ENCODE measurements at places on chromosomes 1 and 21.

GRCh38 chr1:119590393-119590792 is 57.7 kb downstream of the ZNF697 start:
- DNase-seq, result no peak

DNA sequence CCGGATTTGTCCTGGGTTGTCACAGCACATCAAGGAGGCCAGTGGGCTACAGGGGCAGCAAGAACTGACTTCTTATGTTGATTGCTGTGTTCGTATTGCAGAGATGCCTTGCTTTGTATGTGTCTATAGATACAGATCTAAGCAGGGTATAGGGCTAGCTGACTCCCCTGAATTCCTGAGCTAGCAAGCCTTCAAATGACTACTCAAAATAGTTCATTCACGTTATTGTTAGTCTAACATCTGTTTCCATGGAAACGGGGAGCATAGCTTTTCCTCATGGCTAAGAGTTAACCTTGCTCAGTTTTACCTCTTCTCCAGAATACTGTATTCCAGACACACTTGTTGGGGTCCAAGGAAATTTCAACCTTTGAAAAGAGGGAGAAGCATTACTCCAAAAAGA is 24.1 kb downstream of the TRIM45 start:
- peak; percentile 75 for DNase-seq

GRCh38 chr1:192889082-192889481 is 80.2 kb downstream of the RGS2 start:
- DNase-seq, result peak; percentile 21

DNA sequence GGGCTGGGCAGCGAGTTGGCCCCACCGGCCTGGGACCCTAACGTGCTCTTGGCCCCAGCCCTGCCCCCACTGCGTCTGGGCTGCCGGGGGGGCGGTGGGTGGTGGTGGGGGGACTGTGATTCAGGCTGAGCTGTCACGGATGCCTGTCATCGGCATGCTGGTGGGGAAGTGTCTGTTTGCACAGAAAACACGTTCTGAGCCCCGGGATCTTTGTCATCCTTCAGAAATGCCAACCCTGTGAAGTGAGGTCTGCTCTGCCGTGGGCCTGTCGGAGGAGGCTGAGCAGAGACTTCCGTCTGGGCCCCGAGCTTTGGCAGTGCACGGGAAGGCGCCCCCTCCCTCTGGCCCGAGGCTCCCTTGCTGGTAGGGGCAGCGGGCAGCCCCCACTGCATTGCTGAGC is 24.3 kb upstream of the PLCH2 start:
- peak; percentile 80 for DNase-seq

DNA sequence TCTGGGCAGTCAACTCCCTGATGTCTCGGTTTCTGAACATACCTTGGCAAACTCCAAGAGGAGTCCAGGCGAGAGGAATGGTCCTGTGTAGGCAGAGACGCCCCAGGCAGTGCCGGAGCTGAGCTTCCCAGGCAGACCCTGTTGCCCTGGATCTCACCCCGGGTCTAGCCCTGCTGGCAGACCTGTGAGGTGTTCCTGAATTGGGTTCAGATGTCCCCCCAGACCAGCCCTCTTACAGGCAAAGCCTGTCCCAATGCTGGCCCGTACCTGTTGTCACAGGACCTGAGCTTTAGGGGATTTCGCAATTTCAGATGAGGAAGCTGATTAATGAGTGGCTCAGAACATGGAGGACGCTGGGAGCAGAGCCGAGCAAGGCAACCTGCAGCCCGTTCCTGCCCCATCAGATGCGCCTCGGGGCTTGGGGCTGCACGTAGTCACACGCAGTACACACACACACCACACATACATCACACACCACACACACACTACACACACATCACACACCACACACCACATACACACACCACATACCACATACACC is 38.5 kb upstream of the PDE9A start:
- DNase-seq, result peak; percentile 14

DNA sequence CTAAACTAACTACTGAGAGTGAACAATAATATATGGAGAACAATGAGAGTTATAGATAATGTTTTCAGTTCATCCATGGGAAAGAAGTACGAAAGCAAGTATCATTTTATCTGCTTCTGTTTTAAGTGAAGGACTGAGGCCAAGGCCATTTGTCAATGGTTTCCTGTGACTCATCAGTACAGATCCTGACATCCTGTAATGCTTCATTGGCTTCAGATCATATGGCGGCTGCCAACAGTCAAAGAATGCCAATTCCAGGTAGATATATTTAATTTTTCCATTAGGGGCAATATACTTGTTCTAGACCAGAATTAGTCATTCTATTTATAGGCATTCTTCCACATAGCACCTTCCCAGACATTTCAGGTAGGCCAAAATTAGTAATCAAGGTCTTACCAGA is 97.3 kb downstream of the USH2A start:
- peak; percentile 24 for DNase-seq
